Activated CD4-positive, alpha-beta memory T cell treated with anti-CD3 and anti-CD28 coated beads, Interleukin-2, amount 10 ng/mL, durations not matched to agents 7 days and 5 days (primary cell): ENCODE measurements at places on chromosomes 5 and 9.

DNA sequence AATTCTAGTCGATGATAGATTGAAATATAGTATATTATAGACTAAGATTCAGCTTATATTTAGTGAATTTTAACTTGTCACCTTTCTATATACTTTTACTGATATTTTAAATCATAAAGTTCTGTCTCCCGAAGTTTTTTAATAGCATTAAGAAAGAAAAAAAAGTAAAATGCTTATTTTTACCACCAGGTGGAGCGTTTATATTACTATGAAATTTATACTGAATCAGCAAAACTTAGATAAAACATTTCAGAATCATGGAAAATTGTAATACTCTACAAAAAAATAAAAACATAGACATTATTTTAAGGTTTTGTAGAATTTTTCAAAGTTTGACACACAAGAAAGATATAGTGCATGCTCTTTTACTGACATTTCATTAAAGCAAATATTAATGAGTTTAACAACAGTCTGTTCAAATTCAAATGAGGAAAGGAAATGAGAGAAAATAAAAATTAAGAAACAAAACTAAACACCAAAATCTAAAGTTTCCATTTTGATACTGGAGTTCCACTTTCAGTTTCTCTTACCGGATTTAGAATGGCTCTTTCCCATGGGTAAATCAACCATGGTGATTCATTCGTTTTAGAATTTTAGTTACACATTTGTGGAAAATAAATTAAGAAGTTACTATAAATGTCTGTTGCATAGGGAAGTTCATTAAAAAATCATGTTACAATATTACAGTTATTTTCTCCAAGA lies 1035.3 kb downstream of the CDH12 start:
- no peak for DNase-seq

GRCh38 chr5:78920604-78921003 lies 64.5 kb downstream of the ARSB start:
- DNase-seq: no peak

GRCh38 chr5:125181955-125182354 lies 435.5 kb upstream of the ZNF608 start:
- no peak for DNase-seq

DNA sequence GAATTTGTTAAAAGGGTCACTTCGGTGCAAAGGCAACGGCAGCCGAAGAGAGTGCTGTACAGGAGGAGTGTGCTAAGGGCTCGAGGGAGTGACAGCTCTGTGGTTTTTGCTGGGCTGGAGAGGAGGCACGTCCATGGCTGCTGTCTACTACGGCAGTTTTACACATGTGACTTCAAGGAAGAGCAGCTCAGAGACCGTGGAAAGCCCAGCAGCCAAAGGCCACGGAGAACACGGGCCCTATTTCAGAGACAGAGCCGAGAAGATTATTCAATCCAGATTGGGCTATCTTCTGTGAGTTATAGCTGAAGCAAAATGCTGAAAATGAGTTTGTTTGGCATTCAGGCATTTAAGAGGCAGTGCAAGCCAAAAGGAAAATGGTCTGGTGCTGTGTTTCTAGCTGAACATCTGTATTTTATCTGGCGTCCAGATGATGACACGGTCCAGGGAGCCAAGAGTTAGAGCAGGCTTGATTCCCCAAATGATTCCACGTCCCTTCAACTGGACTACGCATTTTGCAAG lies 96.4 kb downstream of the RFK start:
- no peak for DNase-seq

- DNase-seq: no peak
These were observed 177.8 kb upstream of the PITX1 start for GRCh38 chr5:135211791-135212190.

DNA sequence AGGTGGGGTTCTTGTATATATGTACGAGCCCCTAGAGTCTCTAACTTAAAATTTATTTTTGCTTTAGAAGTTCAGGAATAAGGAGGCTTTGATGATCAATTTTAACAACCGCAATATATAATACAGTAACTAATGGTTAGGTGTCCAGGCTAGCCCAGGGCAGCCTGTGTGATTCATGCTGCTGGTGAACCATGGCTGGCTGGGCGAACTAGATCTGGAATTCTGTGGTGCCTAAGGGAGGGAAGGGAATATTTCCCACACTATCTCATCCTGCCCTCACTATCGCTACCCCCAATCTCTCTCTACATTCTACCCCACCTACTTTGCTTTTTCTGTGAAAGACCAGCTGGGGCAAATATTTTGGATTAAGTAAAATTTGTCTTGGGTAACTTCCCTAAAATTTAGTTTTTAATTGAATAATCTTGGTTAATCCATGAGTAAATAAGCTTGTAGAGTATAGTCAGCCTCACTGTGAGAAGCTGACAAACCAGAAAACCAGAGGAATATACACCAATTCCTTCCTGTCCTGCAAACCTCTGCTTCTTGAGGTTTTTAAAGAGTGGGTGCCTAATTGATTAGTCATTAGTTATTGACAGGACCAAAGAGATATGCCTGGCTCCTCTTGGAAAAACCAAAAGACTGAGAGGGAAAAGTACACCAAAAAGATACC lies 115.1 kb upstream of the CCDC152 start:
- DNase-seq: no peak

GRCh38 chr9:85202596-85202995 lies 533.1 kb downstream of the NTRK2 start:
- DNase-seq: no peak

GRCh38 chr9:2655411-2655901 lies 33.9 kb downstream of the VLDLR start:
- peak; percentile 64 for DNase-seq

GRCh38 chr5:96245140-96246091 lies 187.6 kb downstream of the PCSK1 start:
- no peak for DNase-seq

- DNase-seq: no peak
These were observed 90.8 kb upstream of the IRX4 start for GRCh38 chr5:1973391-1974013.

DNA sequence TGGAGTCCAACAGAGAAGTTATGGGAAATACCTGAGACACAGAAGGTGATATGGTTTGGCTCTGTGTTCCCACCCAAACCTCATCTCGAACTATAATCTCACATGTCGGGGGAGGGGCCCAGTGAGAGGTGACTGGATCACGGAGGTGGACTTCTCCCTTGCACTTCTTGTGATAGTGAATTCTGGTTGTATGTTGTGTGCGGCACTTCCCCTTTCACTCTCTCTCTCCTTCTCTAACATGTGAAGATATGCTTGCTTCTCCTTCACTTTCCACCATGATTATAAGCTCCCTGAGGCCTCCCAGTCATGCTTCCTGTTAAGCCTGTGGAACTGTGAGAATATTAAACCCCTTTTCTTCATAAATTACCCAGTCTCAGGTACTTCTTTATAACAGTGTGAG lies 96.1 kb downstream of the TMEM232 start:
- DNase-seq: no peak

- DNase-seq: no peak
These were observed 15.0 kb downstream of the ACSL6 start for GRCh38 chr5:131996210-131997025.

DNA sequence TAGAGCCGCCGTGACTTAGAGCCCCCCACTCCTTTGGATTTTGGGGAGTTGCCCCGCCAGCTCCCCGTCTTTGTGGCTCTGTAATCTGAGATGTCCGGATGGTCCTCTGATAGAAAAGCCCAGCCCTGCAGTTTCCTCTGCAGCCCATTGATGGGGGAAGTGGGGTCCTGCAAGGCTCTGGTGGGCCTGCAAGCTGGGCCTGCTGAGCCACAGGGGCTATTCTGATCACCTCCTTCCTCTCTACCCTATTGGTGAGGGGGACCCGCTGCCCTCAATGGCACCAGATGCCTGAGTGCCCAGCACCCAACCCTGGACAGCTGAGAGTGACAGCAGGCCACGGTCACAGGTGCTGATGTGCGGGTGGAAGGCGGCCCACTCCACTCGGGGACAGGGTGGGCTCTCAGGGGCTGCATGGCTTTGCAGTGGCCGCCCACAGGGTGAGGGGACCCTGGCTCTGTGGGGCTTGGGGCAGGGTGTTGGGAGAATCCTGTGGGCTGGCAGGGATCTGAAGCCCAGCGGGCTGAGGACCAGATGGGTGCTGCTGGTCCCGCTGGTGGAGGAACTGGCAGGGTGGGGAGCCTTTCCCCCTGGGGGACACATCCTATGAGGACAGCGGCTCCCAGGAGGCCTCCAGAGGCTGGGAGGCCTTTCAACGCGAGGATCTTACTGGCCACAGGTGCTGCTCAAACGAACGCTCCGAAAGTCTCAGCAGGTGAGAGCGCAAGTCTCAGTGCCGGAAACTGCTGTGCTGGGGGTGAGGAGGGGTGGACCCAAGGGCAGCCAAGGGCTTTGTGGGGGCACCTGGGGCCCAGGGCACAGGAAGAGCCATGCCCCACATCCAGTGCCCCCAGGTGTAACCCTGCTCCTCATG lies 30.0 kb upstream of the LPCAT1 start:
- peak; percentile 6 for DNase-seq

DNA sequence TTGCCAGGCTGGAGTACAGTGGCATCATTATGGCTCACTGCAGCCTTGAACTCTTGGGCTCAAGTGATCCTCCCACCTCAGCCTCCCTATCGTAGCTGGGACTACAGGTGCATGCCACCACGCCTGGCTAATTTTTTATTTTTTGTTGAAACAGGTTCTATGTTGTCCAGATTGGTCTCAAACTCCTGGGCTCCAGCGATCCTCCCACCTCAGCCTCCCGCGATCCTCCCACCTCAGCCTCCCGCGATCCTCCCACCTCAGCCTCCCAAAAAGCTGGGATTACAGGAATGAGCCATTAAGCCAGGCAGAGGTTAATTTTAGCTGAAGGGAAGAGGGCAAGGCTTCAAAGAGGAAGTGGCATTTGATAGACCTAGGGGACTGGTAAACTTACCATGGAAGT lies 32.8 kb upstream of the CCNB1 start:
- no peak for DNase-seq

- no peak for DNase-seq
These were observed 18.4 kb downstream of the LSM11 start for GRCh38 chr5:157761690-157762621.

DNA sequence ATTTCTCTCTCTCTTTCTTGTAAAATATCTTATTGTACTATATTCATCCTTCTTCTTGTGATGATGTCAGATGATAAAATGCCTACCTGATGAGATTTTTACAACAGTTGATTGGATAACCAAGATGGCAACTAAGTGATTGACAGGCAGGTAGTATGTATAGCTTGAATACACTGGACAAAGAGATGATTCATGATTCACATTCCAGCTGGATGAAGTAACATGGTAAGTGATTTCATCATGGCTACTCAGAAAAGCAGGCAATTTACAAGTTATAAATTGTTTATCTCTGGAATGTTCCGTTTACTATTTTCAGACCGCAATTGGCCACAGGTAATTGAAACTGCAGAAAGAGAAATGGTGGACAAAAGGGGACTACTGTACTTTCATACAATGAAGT lies 1471.7 kb upstream of the C9orf72 start:
- DNase-seq: no peak

GRCh38 chr9:112218908-112219307 lies 43.8 kb upstream of the SUSD1 start:
- peak; percentile 21 for DNase-seq

DNA sequence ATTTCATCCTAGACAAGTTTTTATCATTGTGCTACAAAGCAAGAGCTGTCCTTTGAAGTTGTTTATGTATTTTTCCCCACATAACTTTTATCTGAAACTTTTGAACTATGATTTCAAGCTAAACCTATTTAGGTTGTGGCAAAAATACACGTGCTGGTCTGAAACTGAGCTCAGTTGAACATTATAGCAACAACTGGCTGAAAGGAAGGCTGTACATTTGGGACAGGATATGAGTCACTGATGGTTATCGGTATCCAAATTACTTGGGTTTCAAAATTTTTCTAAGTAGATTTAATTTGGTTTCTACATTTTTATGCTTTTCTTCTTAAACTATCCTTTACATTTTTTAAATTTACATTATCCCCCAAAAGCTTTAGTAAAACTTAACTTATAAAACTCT lies 627.3 kb upstream of the NUDT12 start:
- no peak for DNase-seq

DNA sequence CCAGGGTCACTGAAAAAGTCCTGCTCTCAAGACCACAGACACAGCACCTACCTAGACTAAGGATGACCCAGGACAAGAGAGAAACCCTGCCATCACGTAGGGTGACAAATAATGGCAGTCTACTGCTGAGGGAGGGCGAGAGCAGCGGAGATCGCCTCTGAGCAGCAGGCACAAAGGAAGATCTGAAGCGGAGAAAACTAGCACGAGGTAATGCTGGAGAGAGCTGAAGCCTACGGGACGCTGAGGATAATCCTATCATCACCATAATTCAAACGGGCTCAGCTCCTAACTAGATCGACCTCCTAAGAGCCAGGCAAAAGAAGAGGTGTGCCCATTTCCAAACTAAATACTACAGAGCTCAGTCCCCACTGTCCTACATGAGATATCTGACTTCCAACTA lies 41.3 kb downstream of the FBXO10 start:
- DNase-seq: no peak

DNA sequence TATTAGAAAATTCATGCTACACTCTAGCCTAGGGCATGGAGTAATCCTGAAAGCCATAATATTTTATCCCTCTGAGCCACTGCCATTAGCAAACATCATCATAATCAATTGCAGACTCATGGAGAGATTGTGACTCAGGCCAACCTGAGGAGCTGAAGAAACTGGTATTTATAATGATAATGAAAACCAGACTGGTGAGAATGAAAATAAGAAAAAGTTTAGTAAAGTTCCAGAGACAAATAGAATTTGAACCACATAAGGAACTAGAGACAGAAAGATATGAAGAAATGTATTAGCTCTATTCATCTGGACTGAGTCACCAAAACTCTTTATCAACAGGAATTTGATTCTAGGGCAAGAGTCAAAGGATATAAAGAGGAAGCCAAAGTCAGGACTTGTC lies 158.7 kb downstream of the DRD1 start:
- DNase-seq: no peak

GRCh38 chr9:97850746-97851445 lies 2.1 kb upstream of the FOXE1 start:
- no peak for DNase-seq

DNA sequence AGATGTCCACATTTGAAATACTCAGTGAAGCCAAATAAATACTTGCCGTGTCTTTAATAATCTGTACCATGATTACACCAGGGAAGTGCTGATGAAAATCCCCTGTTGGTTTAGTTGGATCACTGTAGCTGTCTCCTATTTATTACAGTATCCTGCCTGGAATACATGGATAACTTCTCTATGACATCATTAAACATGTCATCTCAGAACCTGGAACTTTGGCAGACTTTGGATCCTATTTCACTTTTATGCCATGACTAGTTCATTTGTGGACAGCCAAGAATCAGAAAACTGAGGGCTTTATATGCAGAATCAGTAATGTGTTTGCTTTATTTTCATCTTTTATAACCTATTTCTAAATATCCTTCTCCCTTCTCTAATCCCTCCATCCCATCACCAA lies at the start of gene TXNDC8:
Gene TXNDC8, minus strand, starts transcription at position 137 of the 400 bp plus-strand sequence.
- no peak for DNase-seq

DNA sequence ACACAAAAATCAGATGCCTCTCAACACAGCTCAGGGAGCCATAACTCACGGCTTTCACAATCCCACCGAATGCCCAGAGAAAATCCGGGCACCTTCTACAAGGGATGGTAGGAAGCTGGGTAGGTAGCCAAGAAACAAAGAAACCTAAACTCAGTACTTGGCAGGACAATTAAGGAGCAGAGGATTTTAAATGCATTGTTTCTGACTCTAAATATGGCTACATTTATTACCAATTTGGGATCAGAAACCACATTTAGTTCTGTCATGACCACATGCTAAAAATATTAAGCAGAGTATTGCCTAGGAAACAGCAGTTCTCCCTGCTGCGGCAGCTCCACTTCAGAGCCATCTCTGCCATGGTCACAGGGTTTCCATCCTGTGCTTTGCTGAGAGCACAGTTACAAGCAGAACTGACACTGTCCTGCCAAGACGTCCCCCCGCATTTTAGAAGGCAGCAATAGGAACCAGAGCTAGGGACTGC lies 57.5 kb downstream of the SIL1 start:
- no peak for DNase-seq
